ENCODE measurements at places on chromosomes 1 and 21. TPM values are rescaled to one million over a fixed set of nuclear protein-coding genes. Genes with fewer than 3 reads are reported as not detected.

The SPRR2D gene
- not detected for polyA plus RNA-seq

The CYP4X1 gene
- not detected for polyA plus RNA-seq

The MSH4 gene
- polyA plus RNA-seq, result not detected

The SYNC gene
- not detected for polyA plus RNA-seq

The TMEM52 gene
- 0.32 TPM for polyA plus RNA-seq

All from CD8-positive, alpha-beta memory T cell (primary cell).